Dorsolateral prefrontal cortex (tissue), 122 donors: ENCODE measurements at places on chromosomes 11 and 22.

GRCh38 chr22:36455571-36456463 is 25.6 kb downstream of the TXN2 start:
- DNase-seq, result no peak

DNA sequence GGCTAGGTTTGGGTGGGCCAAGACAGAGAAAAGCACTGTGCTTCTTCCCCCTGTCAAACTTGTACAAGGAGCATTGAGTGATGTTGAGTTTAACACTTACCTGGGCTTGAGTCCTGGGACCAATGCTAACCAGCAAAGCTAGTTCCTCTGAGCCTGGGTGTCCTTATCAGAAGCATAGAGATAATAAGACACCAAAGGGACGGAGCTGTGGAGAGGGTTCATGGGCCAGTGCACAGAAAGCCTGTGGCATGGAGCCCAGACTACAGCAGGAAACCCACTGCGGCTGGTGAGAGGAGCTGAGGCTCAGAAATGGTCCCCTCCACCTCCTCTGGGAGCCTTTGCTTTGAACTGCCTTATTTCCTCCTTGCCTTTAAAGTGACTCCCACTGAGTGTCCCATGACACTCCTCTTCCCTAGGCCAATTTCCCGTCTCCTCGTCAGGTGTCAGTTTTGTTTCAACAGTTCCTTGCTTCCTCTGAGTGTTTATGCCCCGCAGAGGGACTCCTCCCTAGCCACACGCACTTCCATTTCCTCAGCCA is 9.4 kb downstream of the SLCO2B1 start:
- no peak for DNase-seq

- no peak for DNase-seq
These were observed 10.5 kb downstream of the ARHGEF17 start for GRCh38 chr11:73318501-73319011.

DNA sequence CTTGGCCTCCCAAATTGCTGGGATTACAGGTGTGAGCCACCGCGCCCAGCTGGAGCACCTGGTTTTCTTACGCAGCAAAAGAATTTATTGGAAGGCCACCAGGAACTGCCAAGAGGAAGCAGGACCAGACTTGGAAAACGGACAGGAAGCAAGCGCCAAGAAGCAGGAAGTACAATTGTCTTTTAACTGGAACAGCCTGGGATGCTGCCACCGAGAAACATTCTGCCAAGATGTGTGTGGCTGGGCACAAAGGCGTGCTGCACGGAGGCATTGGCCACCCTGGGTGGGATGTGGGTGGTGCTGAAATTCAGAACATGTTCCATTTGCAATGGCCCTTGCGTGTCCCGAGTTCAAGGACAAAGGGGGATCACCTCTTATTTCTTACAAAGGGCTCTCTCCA is 15.4 kb downstream of the SLC3A2 start:
- DNase-seq, result no peak

- DNase-seq, result no peak
These were observed 2.4 kb upstream of the OR8G1 start for GRCh38 chr11:124238512-124238911.

- no peak for DNase-seq
These were observed 886.3 kb upstream of the RAG2 start for GRCh38 chr11:37484298-37484697.

DNA sequence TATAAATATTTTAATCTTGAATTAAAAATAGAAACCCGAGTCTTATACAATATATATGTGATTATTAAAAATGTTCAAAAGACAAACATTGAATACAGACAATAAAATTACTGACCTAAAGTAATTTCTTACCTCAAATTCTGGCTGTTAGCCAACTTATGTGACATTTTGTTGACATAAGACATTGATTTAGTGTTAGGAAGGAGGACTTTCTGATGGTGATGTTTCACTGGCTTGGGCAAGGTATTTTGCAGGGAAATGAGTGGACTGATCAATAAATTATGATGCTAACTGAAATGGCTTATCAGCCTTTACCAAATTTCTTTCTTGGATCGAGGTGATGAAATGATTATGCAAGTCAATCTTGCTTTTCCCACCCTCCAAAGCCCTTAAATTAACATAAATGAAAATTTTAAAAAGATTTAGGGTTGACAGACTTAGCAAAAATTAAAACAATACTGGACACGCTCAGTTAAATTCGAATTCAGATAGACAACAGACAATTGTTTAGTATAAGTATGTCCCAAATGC is 33.2 kb upstream of the FZD4 start:
- DNase-seq, result no peak

DNA sequence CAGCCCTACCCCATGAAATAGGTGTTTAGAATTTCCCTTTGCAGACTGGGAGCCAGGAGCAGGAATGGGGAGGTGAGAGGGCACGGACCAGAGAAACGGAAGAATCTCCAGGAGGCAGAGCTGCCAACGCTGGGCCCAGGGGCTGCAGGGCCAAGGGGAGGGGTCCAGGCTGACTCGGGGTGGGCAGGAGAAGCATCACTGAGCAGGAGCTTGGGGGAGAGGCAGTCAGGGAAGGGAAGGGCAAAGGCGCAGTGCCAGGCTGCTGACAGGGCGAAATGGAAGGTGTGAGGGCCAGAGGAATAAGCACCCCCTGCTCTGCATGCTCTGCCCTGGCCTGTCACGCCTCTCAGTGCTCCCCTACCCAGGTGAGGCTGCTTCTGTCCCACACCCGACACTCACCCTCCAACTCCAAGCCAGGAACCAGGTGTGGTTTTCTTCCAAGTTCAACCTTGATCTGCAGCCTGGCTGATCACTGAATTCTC is 14.5 kb downstream of the LRRC32 start:
- no peak for DNase-seq

DNA sequence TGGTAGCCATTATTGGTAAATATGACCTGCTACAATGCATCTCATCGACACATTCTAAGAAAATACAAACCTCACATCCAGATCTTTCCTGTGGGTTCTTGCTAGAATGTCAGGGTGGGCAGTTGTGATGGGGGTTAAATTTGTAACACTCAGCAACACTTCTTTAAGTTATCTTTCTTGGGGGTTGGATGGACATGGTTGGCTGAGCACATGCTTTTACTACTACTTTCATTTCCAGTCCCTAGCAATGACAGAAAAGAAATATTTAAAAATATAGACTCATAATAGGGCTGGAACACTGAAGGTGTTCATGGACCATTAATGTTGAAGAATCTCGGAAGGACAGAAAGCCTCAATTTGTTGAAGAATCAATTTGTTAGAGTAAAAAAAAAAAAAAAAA is 57.6 kb downstream of the APOL3 start:
- DNase-seq, result no peak

DNA sequence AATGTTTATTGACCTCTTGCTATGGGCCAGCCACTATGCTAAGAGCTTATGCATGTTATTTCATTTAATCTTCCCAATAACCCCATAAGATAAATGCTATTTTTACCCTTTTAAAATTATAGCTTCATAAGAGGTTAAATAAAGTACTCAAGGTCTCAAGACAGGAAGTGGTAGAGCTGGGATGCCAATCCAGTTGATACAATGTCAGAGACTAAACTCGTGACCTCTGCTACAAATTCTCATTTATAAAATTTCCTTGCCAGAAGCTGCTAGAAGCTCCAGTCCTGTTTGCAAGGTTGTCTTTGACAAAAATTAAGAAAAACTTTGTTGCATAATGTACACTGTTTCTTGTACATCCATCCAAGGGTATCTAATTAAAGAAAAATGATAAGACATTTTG is 265.9 kb upstream of the MPPED2 start:
- no peak for DNase-seq

DNA sequence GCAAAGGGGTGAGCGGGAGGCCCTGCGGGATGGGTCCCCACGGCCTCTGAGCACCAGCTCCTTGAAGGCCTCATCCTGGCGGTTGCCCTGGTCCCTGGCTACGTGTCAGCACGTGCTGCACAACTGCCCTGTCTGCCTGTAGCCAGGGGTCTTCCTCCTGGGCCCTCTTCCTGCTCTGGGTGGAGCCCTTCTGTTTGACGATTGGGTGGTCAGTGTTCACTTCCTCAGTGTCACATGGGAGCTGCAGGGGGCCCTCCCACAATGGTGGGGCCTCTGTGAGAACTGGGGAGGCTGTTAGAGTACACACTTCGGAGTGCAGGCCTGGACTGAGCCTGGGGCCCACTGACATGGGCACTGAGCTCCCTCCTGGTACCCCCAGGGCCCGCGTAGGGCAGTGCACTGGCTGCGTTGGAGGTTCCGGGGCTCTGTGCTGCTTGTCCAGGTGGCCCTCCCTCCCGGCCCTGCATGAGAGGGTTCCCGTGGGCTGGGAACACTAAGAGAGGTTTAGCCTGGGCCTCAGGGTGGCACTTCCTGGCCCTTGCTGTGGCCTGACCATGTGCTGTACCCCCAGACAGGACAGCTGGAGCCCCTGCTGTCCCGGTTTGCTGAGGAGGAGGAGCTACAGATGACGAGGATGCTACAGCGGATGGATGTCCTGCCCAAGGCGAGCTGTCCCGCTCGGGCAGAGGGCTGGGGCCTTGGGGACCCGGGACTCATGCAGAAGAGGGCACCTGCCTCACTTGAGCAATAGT is 13.8 kb downstream of the DGCR6L start:
- DNase-seq, result no peak

GRCh38 chr22:37514526-37515051 is 4.6 kb downstream of the CARD10 start:
- DNase-seq, result no peak

GRCh38 chr11:14094481-14095037 is 132.0 kb downstream of the SPON1 start:
- DNase-seq, result no peak

GRCh38 chr11:69052343-69053168 is 3.8 kb downstream of the TPCN2 start:
- no peak for DNase-seq

GRCh38 chr11:116881143-116881542 is 43.7 kb upstream of the APOA1 start:
- DNase-seq, result no peak

DNA sequence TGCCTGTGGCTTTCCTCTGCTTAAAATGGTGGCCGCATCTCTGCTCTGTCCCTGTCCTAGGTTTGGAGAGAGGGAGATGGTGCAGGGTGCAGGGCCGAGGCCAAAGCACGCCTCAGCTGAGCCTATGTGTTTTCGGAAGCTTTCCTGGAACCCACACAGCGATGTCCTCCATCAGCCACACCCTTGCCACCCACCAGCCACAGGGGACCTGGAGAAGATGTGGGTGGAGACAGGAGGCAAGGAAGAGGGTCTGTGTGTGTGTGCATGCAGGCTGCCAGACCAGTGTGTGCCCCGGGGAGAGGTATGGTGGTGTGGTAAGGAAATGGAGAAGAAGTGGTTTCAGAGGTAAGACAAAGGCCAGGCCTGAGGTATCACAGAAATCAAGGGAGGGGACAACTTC is 155.7 kb downstream of the TBC1D22A start:
- no peak for DNase-seq

DNA sequence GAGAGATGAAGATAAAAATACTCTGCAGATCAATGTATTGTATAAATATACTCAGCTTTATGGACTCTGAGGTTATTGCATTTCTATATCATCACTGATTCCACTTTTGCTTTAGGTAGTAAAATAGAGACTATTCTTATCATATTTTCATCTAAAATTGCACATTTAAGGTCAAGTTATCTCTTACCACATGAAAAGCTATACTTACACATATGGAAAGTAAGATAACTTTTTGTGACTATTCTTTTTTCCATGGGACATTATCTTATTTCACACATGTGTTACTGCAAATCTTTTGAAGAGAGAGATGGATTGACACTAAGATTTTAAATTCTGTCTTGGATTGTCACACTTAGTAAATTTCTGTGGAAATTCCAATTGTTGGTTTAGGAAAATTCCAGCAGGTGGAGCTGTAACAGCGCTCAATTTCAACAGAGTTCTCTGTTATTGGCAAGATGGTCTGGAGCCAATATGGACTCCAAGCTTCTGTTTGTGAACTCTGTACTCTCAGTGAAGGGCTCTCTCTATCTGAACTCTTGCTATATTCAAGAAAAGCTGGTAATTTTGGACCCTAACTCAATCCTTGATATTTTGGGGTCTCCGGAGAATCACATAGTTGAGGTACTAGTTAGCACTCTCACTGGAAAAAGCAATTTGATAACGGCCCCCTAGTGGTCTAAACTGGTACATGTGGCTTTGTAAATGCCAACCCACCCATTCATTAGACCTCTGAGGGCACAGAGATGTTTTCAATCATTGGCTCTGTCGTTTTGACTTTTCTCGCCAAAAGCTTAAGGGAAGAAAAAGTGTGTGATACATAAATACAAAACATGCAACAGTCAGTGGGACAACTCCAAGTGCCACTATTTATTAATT is 429.7 kb downstream of the ETS1 start:
- DNase-seq, result no peak

DNA sequence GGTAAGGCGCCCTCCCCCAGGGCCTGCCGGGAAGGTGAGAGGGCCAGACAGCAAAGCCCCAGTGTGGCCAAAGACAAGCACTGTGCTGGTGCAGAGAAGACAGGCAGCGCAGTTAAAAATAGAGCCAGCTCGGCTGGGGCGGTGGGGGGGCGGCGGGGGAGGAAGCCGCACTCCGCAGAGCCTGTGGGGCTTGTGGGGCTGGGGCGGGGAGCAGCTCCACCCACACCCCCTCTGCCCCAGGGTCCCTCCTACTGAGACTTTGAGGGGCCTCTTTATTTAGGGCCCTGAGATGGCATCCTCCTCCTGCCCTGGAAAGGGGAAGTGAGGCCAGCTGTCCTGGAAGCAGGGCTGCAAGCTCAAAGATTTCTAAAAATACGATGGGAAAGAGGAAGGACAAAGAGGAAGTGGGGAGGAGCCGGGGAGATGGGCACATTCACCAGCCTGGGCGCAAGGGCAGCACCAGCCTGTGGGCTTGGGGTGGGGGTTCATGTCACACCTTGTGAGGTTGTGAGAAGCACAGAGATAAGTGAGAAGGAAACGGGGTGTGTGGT is 2.6 kb downstream of the CYTH4 start:
- no peak for DNase-seq

DNA sequence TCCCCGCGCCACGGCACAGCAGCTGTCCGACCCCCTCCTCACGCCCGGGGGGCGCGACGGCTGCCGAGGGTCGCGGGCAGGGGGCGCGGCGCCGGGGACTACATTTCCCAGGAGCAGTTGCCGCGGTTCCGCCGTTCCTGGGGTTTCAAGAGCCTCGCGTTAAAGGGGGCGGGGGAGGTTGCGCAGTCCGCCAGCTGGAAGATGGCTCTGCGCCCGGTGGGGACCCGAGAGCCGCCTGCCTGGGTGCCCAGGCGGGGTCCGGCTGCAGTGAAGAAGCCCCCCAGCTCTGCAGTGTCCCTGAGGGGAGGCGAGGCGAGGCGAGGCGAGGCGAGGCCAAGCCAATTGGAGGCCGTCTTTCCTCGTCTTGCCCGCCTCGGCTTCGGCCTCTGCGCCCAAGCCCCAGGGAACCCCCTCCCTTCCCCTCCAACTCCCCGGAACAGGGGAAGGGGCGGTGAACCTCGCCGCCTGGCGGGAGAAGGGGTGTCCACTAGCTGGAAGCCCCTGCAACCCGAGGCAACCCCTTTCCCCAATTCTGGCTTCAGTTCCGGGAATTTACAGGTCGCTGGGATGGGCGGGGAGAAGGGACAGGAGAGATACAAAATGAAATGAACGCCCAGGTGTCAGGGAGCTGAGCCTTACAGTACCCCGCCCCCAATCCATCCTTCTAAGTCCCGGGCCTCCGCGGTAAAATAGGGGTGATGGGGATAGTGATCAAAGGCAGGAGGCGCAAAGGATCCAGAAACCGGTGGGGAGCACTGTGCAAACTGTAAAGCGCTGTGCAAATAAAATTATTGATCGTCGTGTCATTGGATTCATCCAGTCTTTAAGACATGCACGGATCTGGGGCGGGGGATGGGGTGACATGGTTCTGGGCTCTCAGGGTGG is 5.2 kb upstream of the GCAT start:
- peak; percentile 77 for DNase-seq
